Activated CD4-positive, alpha-beta T cell treated with anti-CD3 and anti-CD28 coated beads for 36 hours (primary cell): ENCODE measurements at places on chromosomes 11 and 22.

DNA sequence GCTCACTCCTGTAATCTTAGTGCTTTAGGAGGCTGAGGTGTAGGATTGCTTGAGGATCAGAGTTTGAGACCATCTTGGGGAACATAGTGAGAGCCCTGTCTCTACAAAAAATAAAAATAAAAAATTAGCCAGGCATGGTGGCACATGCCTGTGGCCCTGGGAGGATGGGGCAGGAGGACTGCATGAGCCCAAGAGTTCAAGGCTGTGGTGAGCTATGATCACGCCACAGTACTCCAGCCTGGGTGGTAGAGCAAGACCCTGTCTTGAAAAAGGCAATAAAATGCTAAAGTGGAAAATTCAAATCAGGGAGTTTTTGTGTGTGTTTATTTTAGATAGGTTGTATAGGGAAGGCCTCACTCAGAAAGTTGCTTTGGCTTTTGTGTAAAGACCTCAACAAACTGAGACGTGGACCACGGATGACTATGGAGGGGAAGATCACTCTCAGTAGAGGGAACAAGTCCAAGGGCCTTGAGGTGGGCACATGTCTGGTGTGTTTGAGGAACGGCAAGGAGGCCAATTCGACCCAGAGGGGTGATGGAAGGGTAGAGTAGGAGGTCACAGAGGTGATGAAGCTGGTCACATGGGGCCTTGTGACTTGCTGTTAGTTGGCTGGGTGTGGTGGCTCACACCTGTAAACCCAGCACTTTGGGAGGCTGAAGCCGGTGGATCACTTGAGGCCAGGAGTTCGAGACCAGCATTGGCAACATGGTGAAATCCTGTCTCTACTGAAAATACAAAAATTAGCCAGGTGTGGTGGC, 35.7 kb downstream of the WEE1 start:
- DNase-seq = no peak

DNA sequence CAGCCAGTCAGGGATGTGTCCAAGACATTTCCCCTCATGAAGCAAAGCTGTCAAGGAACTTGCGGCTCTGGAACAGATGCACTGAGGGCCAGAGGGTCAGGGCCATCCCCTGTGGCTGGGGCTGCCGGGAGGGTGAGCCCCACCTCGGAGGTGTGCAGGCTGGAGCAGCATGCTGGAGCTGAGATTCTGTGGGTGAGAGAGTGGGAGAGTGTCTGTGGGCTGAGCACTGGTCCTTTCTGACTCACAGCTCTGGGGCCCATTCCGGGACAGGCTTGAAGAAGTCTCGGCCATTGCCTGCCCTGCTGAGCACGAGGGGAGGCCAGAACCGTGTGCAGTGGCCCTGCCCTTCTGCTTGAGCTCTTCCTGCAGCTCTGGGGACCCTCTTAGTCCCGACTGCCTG, 2.1 kb downstream of the OMP start:
- DNase-seq = no peak

DNA sequence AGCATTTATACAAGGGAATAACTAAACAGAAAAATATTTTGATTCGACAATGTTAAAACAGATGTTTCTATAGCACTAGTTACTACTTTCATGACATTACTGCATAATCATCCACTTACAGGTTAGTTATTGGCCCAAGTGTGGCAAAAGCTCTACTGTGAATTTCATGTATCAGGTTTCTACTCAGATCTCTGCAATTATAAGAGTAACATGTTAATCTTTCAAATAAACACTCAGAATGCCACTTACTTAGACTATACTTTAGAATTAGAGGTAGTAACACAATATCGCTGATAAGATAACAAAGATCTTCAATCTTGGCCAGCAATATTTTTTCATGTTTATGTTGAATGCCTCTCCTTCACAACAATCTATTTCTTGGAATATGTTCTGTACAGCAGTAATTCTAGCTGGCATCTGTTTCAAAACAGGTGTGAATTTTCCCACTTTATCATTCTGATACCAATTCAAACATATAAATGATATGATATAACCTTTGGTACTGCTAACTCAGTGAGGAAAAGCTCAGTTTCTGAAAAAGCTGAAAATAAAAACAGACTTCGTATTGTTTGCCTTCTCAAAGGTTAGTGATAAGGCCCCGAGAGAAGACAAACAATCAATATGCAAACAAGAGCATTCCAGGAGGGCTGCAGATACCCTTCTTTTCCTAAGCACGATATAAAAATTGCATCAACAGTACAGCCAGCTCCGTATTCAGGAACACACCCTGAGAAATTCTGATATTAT, 11.0 kb upstream of the CCDC34 start:
- DNase-seq = no peak

DNA sequence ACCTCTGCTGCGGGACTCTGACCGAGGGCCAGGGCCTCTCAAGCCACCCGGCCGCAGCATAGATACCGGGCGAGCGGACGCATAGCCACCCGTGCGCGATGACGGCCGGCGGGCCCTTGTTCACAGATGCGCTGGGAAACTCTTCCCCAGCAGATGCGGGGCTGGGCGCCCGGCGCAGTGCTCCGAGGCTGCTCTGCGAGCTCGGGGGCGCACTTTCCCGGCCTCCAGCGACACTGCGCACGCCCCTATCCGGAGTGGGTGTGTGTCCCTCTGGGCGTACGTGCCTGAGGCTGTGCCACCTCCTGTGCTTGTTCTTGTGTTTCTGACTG, 104.7 kb upstream of the E2F8 start:
- DNase-seq = peak; percentile 5

GRCh38 chr11:34570584-34570983, 50.3 kb upstream of the EHF start:
- peak; percentile 52 for DNase-seq

DNA sequence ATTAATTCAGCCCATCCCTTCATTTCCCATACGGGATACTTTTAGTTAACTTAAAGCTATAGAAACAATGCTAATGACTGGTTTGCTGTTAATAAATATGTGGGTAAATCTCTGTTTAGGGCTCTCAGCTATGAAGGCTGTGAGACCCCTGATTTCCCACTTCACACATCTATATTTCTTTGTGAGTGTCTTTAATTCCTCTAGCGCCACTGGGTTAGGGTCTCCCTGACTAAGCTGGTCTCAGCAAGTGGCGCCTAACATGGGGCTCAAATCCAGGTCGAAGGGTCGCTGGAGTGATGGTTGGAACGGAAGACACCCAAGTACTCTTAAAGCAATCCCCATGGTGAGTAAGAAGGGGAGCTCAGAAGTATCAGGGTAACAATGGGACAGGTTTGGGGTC, 14.4 kb upstream of the OOSP1 start:
- DNase-seq = peak; percentile 5

GRCh38 chr22:46074771-46075551, 75.4 kb upstream of the PPARA start:
- no peak for DNase-seq

DNA sequence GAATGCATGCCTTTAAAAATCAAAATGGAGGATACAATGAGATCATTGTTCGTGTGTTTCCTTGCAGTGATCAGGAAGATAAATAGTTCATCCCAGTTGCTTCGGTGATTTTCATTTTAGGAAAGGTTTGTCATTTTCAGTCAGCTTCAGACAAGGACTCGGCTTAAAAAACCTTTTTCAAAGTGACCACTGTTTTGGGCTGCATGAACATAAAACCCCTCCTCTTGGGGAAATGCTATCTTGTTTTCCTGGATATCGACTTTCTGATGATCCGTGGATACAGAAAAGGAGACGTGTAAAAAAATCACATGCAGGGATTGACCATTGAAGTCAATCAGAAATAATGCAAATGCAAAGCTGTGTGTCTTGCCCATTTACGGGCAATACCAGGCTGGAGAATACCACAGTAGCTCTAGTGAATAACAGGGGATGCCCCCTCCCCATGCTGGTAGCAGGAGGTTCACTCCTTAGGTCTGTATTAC, 146.8 kb downstream of the MAML2 start:
- DNase-seq = no peak

DNA sequence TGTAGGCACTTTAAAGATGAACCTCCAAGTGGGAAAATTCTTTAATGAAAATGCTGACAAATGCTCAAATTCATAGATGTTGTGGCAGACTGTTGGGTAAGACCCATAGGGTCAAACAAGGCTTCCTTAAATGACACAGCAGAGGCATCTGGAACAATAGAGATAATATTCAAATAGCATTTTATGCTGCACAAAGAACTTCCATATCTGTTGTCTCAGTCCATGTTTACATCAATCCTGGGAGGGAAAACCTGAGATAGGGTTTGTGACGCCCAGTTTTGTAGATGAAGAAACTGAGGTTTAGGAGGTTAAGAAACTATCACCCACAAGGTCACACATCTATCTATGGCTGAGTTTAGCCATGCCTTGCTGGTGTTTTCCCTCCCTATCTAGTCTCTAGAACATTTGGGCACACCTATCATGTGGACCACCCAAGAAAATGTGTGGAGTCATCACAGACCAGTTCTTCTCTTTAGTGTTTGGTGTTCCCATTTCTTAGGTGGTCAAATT, 106.4 kb downstream of the EHF start:
- DNase-seq = no peak
